Caudate nucleus (tissue), 63 donors: ENCODE measurements at places on chromosomes 16 and 17.

- no peak for DNase-seq
Measured at GRCh38 chr17:35875072-35875799, 4.9 kb downstream of the CCL5 start.

DNA sequence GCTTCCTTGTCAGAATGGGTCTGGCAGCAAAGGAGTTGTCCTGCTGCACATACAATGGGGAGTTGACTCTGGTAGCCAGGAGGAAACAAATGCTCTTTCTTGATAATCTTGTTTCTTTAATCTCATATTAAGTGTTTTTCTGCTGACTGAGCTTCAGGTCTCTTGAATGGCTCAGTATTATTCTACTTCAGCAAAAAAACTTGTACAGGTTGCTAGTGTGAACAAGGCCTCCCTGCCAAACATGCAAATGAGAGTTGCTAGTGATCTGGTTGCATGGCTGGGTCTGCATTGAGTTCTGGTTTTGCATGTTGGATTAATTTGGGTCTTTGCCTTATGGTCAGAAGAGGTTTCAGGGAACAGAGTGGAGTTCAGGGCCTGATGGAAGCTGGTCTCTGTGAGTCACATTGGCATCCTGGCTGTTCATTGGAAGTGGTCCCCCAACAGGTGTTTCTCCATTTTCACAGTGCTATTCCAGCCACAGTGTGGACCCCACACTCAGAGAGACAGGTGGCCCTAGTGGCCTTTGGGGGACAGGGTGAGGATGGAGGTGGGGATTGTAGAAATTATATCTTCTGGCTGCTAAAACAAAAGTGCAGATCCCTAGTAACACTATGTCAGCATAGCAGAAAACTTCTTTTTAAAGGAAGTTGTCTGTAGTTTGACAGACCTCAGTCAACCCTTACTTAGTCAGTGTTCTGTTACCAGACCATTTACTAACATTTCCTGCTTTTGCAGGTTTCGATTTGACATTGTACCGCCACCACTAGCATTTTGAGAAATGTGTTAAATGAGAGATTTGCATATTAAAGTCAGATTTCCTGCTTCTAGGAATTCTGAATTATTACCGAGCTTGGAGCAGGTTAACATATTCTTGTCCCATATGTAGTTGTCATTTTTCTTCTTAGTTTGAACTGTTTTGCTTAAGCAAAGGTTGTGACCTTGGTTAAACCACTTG lies 47.1 kb downstream of the EPN2 start:
- no peak for DNase-seq

- DNase-seq = no peak
Measured at GRCh38 chr17:34374457-34374856, 11.4 kb upstream of the CCL1 start.

GRCh38 chr16:9793623-9794022 lies 388.6 kb downstream of the GRIN2A start:
- no peak for DNase-seq

DNA sequence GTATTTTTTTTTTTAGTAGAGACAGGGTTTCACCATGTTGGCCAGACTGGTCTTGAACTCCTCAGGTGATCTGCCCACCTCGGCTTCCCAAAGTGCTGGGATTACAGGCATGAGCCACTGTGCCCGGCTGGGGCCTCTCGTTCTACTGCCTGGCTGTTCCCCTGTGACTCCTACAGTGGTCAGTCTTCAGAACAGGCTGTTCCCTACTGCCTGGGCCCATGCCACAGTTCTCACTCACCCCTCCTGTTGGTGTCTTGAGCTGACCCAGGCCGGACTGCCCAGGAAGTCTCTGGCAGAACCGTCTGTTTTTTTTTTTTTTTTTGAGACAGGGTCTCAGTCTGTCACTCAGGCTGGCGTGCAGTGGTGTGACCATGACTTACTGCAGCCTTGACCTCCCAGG lies 3.3 kb downstream of the CDK3 start:
- DNase-seq = no peak
